Mucosa of descending colon (tissue), 3 donors: ENCODE measurements at places on chromosomes 6 and 20. TPM values are rescaled to one million over a fixed set of nuclear protein-coding genes. Genes with fewer than 3 reads are reported as not detected.

Gene PROKR2
- total RNA-seq: not detected

GRCh38 chr20:8002056-8002455 lies 17.5 kb downstream of the TMX4 start:
- DNase-seq: no peak

DNA sequence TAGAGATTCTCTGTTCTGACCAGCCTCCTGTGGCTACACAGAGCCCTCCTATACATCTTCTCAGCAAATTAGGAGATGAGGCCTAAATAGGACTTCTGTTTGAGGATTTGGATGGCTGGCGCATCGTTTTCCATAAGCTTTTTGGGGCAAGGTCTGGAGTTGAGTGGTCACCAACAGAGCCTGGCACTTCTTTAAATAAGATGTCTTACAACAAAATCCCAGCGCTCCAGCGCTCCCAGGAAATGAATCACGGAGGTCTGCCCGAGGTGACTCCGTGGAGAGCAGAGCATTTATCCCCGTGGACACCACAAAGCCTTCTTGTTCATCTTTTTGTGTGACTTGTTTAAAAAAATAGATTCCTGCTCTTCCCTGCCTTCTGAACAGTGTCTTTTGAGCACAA lies 75.3 kb downstream of the GNAS-AS1 start:
- no peak for DNase-seq

DNA sequence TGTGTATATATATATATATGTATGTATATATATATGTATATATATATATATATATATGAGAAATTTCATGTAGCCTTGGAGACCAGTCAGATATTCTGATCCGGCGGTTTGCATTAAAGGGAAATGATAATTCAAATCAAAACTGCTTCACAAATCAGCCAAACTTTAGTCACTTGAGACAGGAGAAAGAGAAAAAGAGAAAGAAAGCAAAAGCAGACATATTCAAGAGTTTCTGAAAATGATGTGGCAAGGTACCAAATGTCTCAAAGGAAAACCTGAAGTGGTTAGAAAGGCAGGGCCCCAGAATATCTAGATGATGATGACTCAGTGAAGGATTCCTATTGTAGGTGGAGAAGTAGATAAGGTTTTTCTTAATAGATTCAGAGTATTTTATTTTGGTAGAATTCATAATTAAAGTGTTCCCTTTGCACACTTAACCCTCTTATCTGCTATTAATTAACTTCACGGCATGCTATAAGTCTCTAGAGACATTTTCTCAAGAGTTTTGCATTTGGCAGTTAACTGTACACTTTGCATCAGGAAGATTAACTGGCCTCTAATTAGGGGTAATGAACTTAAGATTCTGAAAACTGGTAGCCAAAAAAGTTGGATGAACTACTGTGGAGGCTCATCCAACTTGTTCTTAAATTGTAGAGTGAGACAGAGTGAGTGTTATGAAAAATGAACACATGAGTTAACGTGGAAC lies 50.1 kb upstream of the ASF1A start:
- no peak for DNase-seq

GRCh38 chr6:130494729-130495128 lies 128.9 kb downstream of the TMEM200A start:
- no peak for DNase-seq

- DNase-seq: no peak
These were observed 112.9 kb upstream of the HSF2 start for GRCh38 chr6:122286512-122286911.

GRCh38 chr6:32369660-32370059 lies 2.0 kb downstream of the TSBP1 start:
- DNase-seq: no peak

DNA sequence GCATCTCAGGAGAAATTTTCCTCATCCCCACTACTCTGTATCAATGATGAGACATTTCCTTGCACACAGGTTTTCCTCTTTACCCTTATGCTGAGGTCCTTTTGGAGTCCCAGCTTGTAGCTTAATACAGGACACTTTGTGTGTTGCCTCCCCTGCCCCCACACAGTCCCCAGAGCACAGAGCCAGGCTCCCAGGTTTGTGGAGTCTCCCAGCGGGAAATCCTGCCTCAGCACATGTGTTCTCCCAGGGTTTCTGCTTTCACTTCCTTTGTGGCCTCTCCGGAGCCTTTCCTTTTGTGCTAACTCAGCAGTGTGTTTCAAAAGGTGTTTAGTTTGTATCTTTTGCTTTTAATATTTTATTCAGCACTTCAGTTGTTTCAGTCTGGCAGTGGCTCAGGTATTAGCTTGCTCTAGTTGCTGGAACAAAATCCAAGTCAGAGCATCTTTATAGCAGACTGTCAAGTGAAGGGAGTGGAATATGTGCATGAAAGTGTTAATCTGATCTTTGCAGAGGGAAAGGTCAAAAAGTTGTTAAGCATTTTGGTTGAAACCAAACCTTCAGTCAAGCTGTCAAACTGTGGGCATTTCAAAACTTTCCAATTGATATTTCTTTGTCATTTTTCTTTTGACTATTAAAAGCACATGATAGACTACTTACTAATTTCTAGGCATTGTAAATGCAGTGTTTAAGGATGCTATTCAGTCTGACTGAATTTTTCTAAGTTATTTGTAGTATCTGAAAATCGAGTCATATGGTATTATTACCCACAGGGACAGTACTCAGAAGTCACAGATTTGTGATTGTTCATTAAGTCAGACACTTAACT lies 8.6 kb downstream of the SNX9 start:
- no peak for DNase-seq

Gene JAG1
- 94.4 TPM for total RNA-seq

DNA sequence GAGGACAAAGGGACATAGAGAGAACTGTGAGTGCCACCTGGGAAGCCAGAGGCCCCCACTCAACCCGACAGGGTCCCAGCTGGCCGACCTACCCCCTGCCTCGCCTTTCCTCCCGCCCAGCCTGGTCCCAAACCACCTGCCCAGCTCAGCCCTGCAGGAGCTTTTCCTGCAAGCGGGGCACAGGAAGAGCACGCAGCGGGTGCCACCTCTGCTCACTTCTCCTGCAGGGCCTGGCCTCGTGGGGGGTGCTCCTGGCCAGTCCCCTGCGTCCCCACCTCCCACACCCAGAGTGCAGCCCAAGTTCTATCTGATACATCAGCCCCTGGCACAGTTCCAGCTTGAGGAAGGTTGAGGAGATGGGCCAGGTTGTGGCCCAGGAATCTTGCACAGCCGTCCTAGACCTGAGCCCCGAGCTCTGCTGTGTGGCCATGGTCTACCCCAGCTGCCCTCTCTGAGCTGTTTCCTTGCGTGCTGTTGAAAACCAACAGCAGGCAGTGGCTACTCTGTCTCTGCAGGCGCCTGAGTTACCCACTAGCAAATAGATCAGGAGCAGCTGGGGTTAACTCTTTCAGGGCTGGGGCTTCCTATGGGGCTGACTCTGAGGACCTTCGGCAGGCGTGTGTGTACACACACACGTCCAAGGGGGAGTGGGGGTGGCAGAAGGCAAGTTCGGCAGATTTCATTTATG lies 1.7 kb downstream of the NECAB3 start:
- no peak for DNase-seq

- DNase-seq: no peak
These were observed 536.9 kb downstream of the HACE1 start for GRCh38 chr6:104322841-104323240.

Gene PLCG1
- 65.2 TPM for total RNA-seq

- no peak for DNase-seq
These were observed 15.0 kb upstream of the ETV7 start for GRCh38 chr6:36402481-36402880.

Gene TTLL9
- total RNA-seq: not detected

GRCh38 chr6:44251576-44252524 lies 4.9 kb downstream of the HSP90AB1 start:
- DNase-seq: no peak

- peak; percentile 81 for DNase-seq
These were observed 10.1 kb downstream of the ALDH5A1 start for GRCh38 chr6:24504649-24505586.

Gene HSPA1L
- total RNA-seq: 1.2 TPM

- no peak for DNase-seq
These were observed 398.9 kb upstream of the SULF2 start for GRCh38 chr20:48184229-48184628.

GRCh38 chr6:39665861-39666260 lies 59.3 kb downstream of the KIF6 start:
- no peak for DNase-seq

DNA sequence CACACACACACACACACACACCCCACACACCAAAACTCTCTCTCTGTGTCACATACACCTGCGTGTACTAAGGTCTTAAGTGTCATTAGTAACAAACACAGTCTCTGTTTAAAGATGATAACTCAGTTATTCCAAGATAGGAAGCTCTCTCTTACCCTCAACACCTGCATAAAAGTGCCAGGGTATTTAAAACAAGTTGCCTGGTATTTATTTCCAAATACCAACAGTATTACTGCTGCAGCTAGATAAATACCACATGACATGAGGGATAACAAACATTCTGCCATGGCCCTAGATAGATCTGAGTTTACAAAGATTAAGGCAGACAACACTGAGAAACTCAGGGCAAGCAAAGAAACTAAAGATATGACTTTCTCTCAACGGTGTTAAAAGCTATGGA lies 118.5 kb downstream of the SIM1 start:
- no peak for DNase-seq

Gene PHACTR1
- 2.7 TPM for total RNA-seq

Gene C6orf58
- total RNA-seq: not detected

DNA sequence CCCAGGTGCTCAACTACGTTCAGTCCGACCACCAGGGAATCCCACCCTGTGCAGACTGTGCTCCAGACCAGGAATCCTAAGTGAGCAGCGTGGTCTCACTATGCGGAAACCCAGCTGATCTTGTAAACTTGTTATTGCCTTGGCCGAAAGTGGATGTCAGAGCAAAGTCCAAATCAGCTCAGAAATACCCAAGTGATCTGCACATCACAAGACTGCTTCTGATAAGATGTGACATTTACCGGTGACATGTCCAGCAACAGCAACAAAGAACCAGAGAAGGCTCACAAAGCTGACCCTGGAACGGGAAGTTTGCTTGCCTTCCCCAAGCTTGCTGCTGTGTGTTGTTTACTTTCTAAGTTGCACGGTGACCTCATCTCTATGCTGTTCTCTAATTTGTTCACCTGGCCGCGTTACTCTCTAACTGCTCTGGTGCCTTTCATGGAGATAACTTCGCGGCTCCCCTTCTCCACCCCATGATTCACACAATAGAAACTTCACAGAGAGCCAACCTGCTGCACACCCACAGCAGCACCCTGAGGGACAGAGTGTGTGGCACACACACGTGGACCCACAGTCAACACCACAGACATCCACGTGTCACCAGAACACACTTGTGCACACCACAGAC lies 1.7 kb downstream of the BNIP5 start:
- peak; percentile 73 for DNase-seq

Gene IDH3B
- 123 TPM for total RNA-seq

Gene FILIP1
- 49.8 TPM for total RNA-seq

DNA sequence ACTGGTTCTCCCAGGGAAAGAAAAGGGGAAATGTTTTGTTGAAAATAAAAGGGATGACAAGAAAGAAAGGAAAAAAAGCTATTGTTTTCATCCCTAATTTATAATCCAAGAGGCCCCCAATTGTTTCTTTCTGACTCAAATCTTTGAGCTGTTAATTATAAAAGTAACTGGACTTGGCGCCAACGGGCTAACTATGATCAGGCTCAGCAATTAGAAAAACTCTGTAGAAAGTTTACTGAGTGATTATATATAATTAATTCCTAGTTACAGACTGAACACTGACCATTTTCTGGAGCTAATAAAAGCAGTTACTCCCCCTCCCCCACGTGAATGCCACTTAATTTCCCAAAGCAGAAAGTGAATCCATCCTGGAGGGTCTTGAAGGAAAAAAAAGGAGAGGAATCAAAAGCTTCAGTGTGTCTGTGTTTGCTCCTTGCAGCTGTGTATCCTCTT lies 3.2 kb downstream of the ZMYND8 start:
- no peak for DNase-seq

Gene OSBPL2
- total RNA-seq: 87.0 TPM

- no peak for DNase-seq
These were observed 16.1 kb upstream of the SAMHD1 start for GRCh38 chr20:36967636-36968035.

Gene RSPH3
- total RNA-seq: 23.1 TPM

- DNase-seq: no peak
These were observed 28.6 kb downstream of the PRPH2 start for GRCh38 chr6:42693725-42694323.

- no peak for DNase-seq
These were observed 176.8 kb upstream of the MARCKS start for GRCh38 chr6:113680301-113680700.

DNA sequence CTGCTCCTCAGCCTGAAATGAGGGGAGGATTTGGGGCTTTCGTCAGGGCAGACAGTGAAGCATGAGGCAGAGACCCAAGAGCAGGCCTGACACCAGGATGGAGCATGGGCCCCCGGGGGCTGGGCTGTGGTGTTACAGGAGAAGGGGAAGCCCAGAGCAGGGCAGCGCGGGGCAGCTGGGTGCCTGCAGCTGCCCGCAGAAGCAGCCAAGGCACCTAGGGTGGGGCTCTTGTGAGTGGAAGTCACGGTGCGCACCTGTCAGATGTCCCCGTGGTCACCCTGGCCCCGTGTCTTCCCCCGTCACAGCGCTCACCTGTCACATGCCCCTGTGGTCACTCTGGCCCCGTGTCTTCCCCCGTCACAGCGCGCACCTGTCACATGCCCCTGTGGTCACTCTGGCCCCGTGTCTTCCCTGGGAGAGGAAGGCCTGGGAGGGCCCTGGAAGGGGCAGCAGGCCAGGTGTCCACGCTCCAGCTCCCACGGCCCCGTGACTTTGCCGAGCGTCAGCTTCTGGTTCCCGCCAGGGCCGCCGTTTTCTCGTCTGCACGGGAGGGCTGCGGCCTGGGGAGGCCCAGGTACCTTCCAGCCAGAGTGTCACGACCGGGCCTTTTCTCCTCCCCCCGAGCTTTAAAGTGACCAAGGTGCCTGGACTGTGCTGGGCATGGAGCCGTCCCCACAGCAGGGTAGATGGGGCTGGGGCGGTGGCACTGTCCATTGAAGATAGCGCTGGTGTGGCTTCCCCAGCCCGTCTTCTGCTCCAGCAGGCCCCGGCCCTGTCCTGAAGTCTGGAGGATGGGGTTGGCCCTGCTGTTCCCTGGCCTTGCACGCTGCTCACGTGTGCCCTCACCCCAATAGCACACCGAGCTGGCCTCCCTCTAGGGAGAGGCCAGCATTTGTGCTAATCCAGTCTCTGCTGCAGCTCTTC lies 9.4 kb downstream of the ARFGAP1 start:
- no peak for DNase-seq

DNA sequence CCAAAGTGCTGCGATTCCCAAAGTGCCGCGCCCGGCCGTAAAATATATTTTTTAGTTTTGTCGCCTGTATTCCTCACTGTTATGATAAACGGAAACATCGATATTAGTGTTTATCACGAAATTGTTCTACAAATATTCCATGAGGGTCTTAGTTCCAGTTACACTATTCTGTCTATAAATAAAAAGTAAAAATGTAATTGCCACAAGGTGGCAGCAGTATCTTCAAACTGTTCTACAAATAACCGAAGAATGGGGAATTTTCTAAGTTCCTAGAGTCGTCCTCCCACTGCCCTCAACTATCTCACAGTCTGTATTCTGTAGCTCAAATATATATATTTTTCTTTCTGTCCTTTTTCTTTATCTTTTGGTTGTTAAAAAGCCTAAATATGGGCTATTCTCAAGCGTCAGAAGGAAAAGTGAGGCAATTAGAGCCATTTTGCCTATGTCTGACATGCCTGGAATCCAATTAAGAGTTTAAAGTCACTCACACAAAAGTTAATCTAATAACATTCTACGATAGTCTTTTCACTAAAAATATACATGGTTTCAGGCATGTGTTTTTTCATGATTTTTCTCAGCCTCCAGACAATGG lies 14.2 kb upstream of the FAM162B start:
- peak; percentile 27 for DNase-seq

Gene TULP4
- total RNA-seq: 122 TPM

Gene BFSP1
- 1.1 TPM for total RNA-seq

Gene TPBG
- 11.7 TPM for total RNA-seq

- DNase-seq: no peak
These were observed 58.0 kb downstream of the AHI1 start for GRCh38 chr6:135439549-135439948.
